H7 (cell line): ENCODE measurements at places on chromosomes 3 and 15.

DNA sequence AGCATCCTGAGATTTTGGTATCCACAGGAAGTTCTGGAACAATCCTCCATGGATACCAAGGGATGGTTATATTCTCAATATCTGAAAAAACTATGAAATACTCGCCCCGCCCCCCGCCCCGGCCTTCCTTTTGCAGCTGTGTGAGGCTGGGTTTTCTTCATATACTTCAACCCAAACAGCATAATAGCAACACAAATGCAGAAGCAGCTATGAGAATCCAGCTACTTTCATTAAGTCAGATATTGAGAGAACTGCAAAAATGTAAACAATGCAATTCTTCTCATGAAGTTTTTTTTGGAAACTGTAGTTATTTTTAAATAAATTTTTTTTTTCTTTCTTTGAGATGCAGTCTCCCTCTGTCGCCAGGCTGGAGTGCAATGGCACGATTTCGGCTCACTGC is 10.9 kb upstream of the IDH2 start:
- no peak for DNase-seq

- no peak for DNase-seq
These were observed 6.8 kb upstream of the SNX22 start for GRCh38 chr15:64144565-64145281.

- DNase-seq: peak; percentile 82
These were observed 34.3 kb downstream of the SEC22C start for GRCh38 chr3:42547401-42547945.

DNA sequence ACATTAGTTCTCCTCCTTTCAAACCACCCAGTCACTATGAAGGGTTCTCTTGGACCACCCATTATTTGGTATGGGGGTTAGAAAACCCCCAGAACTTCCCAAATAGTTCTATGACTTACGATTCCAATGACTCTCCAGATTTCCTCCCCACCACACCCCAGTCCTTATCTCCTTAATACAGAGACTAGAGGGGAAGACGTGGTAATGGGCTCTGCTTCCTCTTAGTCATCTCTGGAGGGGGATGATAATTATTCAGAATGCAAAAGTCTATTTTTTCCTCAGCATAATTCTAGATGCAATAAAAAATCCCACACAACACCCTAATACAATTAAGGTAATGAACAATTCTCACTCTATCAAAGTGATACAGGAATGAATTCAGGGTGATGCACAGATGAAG is 48.9 kb upstream of the CFAP161 start:
- no peak for DNase-seq

GRCh38 chr15:39159833-39160232 is 421.0 kb upstream of the THBS1 start:
- no peak for DNase-seq

- no peak for DNase-seq
These were observed 95.8 kb upstream of the SNRPN start for GRCh38 chr15:24858737-24859601.

DNA sequence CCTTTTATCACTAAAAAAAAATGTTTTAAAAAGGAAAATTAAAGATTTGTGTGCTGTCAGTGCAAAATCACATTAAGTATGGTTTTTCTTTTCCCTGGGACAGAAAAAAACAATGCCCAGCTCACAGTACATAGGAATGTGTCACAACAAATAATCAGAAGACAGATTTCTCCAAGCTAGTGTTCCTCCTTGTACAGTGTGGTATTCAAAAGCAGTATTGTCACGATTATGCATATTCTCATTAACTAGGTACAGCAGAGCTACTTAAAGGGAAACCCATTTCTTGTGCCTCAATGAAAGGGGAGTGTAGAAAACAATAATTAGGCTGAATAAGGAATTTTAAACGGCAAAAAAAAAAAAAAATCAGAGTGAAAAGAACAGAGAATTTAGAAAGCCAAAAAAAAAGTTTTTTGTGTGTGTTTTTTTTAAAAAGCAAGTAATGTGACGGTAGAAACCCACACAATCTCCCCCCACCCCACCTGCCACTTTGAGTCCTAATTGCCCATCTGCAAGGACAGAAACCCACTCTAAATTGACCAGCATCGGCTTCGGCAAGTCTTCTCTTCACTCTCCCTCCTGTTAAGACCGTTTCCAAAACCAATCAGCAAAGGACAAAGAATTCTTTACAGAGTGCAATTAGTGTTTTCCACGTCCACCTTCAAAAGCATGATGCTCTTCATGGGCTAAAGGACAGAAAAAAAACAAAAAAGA is 41.0 kb downstream of the EIF4E3 start:
- no peak for DNase-seq

- DNase-seq: no peak
These were observed 951 bp downstream of the TARS3 start for GRCh38 chr15:101723171-101723873.

DNA sequence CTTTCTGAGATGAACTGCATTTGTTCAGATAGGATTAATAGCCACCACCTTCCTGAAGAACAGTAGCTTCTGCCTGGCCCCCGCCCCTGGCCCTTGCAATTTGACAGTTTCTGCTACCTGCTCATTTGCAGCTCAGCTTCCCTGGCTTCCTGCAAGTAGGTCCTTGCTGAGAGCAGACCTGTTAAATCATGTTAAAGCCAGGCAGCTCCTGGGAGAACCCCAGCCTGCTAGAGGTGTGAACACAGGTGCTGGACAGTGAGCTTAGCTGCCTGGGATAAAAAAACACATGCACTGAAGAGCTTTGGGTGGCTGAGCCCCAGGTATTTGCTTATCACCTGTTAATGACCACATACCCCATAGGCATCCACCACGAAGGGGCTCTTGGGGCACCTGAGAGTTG is 143.4 kb downstream of the PTPRG start:
- no peak for DNase-seq

- peak; percentile 71 for DNase-seq
These were observed 284.2 kb upstream of the TPM1 start for GRCh38 chr15:62758126-62758951.

DNA sequence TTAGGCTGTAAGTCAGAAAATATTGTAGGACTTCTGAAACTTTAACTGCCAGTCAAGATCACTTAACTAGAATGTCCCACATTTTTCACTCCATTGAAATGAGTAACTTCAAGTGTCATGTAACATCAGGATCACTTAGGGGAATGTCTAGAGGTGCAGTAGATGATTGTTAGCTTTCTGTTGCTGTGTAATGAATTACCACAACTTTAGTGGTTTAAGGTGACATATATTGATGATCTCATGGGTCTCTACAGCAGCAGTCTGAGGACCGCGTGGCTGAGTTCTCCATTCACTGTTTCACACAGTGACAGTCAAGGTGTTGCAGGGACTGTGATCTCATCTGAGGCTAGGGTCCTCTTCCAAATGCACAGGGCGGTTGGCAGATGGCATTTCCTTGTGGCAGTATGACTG is 82.7 kb downstream of the SLC25A26 start:
- DNase-seq: no peak

DNA sequence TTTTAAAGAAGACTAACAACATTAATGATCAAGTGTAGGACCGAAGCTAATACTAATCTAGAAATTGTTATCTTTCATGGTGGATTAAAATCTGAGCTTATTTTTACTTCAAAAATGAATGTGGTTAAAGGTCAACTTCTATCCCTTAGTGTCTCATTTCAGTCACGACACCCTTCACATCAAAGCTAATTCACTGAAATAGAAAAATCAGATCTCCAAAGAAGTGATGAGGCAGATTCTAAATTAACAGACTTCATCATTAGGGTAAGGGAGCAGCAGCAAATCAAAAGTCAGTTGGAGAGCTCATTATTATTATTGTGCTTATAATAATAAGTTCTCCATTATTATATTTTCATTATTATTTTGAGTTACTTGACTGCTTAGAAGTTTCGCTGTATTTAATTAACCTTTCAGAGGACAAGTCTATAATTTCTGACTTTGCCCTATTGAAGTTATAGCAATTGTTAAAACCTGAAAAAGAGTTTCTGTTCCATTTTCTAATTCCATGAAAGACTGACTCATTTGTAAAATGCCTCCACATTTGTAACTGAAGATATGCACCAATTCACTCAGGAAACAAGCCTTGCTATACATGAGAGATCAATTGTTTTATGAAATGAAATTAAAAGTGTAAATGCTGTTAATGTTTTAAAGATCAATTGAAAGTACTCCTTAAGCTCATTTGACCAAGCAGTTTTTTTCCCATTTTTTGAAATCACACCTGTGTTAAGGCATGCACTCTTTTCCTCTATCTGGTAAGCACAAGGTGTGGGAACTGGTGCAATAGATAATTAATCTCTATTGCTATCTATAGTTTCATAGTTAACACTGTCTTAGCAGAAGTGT is 23.1 kb upstream of the CMC1 start:
- DNase-seq: no peak

DNA sequence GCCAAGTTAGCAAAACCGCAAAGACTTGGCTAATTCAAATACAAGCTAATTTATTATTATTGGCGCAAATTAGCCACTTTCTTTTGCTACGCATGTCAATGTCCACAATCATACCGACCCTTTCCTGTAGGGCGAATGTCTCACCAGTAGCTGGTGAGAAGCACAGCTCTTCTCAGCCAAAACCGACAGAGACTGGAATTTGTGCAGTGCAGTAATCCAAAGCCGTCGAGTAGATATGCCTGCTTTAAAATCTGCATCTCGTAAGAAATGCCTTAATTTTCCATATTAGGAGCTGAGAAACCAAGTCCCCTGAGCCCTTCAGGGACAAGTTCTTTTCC is 614 bp upstream of the MINDY2 start:
- no peak for DNase-seq

DNA sequence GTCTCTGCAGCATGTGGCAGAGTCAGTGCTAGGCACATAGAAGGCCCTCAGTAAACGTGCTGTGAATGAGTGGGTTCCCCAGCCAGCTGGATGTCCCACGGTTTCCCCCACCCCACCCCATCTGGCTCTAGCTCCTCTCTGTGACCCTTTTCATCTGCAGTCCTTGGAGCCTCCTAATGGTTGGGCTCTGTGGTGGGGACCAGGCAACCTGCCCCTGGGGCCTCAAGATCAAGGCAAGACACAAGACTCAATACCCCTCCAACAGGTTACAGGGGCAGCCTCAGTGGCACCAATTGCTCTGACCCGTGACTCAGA is 17.1 kb upstream of the CYP11A1 start:
- DNase-seq: no peak

GRCh38 chr15:79897701-79898113 is 893 bp upstream of the MTHFS start:
- no peak for DNase-seq

- no peak for DNase-seq
These were observed 655.9 kb downstream of the RBMS3 start for GRCh38 chr3:29936766-29937165.

- no peak for DNase-seq
These were observed 12.8 kb downstream of the GABRA5 start for GRCh38 chr15:26879706-26880105.

DNA sequence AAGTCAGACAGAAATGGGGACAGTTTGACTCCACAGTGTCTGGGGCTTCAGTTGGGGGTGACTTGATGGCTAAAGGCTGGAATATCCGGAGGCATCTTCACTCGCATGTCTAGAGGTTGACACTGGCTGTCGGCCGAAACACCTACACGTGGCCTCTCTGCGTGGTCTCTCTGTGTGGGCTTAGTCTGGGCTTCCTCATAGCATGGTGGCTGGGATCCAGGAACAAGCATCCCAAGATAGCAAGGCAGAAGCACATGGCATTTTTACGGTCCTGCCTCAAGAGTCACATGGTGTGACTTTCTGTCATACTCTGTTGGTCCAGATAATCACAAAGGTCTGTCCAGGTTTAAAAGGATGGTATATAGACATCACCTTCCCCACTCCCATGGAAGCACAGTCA is 34.5 kb downstream of the MAGI1 start:
- no peak for DNase-seq

DNA sequence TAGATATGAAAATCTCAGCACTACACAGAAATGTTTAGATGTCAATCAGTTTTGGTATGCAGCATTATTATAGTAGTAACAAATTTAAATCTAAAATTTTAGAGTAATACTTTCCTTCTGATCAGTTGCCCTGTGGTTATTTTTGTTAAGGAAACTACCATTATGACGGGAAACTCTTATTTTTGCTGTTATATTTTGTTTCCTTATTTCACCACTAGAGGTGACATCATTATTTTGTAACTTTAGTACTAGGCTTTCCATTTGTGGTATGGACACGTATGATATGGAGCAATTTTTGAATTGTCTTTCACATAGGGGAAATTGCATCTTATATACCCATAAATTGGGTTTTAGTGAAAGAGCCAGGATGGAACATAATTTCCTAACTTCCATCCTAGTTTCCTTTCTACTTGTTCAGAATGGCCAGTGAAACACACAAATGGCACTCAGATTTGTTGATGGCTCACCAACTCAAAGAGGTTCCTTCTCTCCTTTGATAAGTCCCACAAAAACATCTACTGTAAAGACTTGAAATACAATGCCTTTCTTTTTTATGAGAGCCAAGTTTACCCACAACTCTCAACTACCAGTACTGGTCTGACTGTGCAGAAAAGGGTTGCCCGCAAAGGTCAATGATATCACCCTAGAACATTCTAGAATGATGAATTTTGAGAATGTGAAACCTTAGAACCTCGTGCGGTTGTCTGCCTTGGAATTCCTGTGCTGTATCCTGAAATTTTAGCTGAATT is 19.4 kb upstream of the PPP4R2 start:
- DNase-seq: no peak

GRCh38 chr3:42991341-42992315 is 12.5 kb downstream of the GASK1A start:
- no peak for DNase-seq

GRCh38 chr3:71310980-71311660 is 272.4 kb downstream of the FOXP1 start:
- DNase-seq: no peak

DNA sequence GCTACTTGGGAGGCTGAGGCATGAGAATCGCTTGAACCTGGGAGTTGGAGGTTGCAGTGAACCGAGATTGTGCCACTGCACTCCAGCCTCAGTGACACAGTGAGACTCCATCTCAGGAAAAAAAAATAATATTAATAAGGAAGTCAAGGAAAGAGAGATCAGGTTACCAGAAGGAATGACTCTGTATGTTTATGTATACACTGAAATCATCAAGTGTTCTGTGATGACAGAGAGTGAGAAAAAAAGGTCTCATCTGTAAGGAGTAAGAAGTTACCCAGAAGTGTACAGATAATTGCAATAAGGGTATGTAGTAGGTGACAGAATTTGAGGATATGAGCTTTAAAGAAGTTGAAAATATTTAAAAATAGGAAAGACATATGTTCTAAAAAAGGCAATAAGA is 4.3 kb upstream of the CCDC50 start:
- DNase-seq: no peak

DNA sequence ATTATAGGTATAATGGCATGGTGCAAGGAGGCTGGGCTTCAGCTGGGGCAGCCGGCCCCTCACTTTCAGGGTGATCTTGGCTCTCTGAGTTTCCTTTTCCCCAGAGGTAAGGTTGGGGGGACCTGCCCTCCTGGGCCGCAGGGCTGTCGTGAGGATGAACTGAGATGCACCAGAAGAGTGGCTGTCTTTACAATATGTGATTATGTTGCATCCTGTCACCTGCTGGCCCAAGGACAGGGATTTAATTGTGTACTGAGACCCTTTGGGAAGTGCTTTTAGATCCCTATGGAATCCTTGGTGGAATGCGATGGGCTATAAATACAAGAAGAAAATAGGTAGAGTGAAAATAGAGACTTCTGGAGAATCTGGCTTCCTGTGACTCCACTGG is 22.1 kb downstream of the ANAPC13 start:
- DNase-seq: no peak

GRCh38 chr3:193743702-193744047 is 150.7 kb downstream of the OPA1 start:
- DNase-seq: no peak
